ENCODE measurements at places on chromosomes 2 and 18.

- no peak for DNase-seq
Measured at GRCh38 chr2:64943387-64944150, 45.6 kb upstream of the SLC1A4 start.

GRCh38 chr18:48230467-48231113 is 178.6 kb downstream of the ZBTB7C start:
- no peak for DNase-seq

- DNase-seq = no peak
Measured at GRCh38 chr2:189152483-189152882, 27.1 kb downstream of the COL5A2 start.

- no peak for DNase-seq
Measured at GRCh38 chr2:236687296-236687965, 117.8 kb downstream of the ACKR3 start.

DNA sequence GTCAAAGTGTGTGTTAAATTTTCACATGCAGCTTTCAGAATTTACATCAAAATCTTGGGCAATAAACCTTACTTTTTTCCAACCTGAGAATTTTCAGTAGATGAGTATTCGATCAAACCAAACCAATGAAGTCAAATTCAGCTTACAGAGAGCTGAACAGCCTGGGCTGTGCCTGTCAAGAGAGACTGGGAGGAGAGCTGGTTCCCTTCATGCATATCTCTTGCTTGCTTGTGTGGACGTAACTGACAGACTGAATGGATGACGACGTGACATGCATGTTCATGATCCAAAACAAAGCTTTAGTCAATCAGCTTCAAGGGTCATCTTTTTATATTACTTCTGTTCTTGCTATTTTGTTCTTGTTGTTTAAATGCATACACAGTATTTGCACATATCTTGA is 145.2 kb downstream of the GALNT3 start:
- DNase-seq = no peak

DNA sequence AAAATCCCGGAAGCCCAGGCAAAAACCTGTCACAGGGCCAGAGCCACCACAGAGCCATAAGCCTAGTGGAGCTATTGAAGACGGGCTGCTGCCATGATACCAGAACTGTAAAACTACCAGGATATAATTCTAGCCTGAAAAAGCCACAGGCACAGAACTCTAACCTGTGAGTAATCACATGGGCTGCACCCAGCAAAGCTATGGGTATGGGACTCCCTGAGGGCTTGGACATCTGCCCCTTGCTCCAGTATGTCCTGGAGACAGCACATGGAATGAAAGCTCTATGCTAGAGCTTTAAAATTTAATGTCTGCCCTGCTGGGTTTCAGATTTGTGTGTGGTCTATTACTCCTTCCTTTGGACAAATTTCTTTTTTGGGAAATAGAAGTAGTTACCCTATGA is 2183.6 kb upstream of the CELF4 start:
- no peak for DNase-seq

GRCh38 chr2:185780890-185781289 is 42.3 kb downstream of the FSIP2 start:
- no peak for DNase-seq

DNA sequence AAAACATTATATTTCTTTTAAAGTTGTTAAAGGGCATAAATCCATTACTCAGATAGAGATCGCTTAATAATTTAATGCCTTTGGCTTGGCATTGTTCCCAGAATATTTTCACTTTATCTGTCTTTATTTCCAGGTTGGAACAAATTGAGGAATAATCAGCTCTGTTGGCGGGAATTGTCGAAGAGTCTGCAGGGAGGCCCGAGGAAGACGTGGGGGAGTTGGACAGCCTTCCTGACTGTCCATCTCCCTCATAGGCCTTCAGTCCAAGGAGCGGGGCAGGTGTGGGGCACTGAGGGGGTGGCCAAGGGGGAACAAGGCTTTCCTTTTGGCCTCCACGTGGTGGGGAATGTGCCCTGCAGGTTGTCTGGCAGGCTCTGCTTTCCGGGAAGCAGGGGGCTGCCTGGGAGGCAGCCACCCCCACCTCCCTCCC is 179.6 kb downstream of the ZBTB7C start:
- DNase-seq = no peak

- DNase-seq = no peak
Measured at GRCh38 chr2:128455721-128456050, 137.0 kb upstream of the HS6ST1 start.

DNA sequence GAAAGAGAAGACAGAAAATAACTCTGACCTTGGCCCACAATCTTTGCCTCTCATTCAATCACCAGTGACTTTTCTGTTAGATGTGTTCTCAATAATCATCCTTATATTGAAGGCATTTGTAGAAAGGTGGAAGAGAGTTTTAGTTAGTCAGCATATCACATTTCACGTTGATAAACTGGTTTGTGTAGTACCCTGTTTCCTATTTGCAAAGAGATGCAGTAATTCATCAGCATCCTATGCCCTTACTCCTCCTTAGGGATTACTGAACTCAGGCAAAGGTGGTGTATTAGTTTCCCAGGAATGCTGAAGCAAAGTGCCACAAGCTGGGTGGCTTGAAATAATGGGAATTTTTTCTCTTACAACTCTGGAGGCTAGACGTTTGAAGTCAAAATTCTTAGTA is 145.0 kb downstream of the SPP2 start:
- no peak for DNase-seq

DNA sequence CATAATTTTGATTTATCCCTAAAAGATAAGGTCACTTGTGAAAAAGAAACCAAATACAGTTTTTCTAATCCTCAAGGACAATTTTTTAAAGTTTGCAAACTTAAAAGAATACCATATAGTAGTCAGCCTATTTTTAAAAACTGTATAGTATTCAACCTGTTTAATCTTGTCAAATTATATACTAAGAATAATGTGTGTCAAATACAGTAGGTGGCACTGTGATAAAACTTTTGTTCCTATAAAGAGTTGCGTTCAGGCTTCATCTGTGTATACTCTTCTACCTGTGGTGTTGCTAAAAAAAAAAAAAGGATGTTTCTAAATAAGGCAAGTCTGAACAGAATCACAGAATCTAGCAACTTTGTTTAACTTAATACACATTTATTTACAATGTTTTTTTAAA is 68.6 kb downstream of the CCDC138 start:
- DNase-seq = no peak

- no peak for DNase-seq
Measured at GRCh38 chr18:45876161-45876560, 50.7 kb downstream of the SIGLEC15 start.

DNA sequence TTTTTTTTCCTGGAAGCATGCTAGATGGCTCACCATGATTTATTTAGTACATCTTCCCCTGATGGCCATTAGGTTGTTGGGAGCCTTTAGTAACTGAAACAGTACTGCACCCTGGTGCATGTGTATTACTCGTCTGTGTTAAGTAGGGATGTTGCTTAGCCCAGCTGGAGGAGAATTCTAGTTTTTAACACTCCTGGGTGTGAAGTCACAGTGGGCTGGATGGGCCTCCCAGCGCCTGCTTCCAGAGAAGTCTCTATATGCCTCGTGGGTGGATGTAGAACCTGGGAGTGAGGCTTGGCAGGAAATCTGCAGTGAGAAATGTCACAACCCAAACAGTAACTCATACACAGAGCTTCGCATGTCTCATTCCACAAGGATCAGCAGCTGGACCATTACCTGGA is 28.9 kb upstream of the NT5DC4 start:
- DNase-seq = no peak

GRCh38 chr2:146385031-146385430 is 1459.8 kb upstream of the ACVR2A start:
- no peak for DNase-seq

DNA sequence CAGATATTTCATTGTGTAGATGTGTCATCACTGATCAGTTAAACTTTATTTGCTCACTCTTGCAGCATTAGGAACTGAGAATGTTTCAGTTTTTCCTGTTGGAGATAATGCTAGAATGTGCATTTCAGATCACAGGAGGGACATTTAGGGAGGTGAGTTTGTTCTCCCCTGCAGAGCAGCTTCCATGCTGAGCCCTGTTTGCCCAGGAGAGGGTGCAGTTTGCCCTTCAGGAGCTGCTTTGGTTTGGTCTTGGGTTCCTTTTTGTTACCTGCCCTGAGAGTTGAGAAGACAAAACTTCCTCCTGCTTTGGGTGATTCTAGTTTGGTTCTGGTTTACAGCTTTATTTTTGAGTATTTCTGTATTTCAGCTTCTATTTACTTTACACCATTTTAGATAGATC is 49.9 kb downstream of the DGKD start:
- DNase-seq = peak; percentile 60

GRCh38 chr2:240109386-240109785 is 26.7 kb downstream of the COPS9 start:
- no peak for DNase-seq

- no peak for DNase-seq
Measured at GRCh38 chr2:187466129-187466792, 18.2 kb upstream of the CALCRL start.

- DNase-seq = no peak
Measured at GRCh38 chr2:160912276-160912675, 248.0 kb upstream of the TANK start.

GRCh38 chr2:45255563-45255962 is 246.3 kb upstream of the SIX2 start:
- DNase-seq = no peak

- DNase-seq = no peak
Measured at GRCh38 chr2:54641988-54642387, 81.5 kb upstream of the EML6 start.

DNA sequence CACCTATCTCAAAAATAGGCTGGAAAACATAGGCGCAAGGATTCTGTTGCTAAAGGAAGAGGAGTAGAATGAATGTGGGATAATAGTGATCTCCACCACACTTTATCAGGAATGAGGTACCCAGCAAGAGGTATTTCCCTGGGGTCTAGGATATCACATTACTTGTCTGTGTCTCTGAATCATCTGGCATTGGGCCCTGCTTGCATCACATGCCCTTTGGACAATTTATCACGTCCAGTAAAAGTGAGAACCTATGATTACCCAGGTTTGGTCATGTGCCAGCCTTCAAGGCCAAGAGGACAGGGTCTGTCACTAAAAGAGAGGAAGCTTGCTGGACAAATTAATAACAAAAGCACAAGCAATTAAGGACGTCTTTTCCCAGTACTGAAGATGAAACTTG is 11.4 kb upstream of the TRAPPC8 start:
- no peak for DNase-seq

- no peak for DNase-seq
Measured at GRCh38 chr2:180572346-180572745, 408.1 kb upstream of the UBE2E3 start.

DNA sequence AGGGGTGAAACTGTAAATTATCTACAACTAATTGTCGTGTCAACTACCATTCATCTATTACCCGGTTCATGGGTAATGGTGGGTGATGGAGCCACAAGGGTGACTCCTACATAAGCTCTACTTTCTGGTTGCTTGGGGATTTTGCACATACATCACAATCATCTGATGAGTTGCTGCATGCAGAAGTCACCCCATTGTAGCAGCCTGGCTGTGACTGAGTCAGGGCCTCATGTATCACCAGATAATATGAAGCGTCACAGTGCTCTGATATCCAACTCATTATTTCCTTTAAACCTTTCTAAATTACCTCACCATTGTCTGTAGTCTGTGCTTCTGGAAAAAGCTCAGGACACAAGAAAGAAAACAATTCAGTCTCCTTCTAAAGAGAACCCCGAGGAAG is 32.4 kb upstream of the GORASP2 start:
- no peak for DNase-seq

GRCh38 chr2:57434972-57435371 is 611.6 kb upstream of the VRK2 start:
- DNase-seq = no peak

DNA sequence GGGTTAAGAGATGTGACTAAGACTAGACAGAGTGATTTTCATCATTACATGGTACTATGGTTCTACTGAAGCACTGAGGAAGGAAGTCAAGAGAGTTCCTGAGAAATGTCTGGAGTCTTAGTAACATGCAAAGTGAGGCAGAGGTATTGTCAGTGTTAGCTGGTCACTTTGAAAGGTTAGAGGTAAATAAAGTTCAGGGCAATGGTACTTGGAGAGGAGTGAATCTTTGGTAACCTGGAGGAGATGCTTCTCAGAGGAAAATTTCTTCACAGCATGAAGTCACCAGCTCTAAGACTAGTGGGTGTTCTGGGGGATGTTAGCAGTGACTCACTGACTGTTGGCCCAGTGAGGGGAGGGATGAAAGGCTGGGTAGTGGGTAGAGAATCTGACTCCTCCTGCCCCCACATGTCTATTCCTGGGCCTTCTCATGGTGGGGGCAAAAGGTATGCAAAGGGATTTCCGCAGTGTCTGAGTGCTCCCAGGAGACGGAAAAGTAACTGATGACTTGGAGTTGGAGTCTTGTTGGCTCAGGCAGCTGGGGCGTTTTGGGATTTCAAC is 23.3 kb upstream of the IL1RN start:
- peak; percentile 29 for DNase-seq

- DNase-seq = no peak
Measured at GRCh38 chr18:70113511-70113910, 92.0 kb downstream of the RTTN start.

- no peak for DNase-seq
Measured at GRCh38 chr2:216687646-216688045, 7.7 kb downstream of the IGFBP5 start.

DNA sequence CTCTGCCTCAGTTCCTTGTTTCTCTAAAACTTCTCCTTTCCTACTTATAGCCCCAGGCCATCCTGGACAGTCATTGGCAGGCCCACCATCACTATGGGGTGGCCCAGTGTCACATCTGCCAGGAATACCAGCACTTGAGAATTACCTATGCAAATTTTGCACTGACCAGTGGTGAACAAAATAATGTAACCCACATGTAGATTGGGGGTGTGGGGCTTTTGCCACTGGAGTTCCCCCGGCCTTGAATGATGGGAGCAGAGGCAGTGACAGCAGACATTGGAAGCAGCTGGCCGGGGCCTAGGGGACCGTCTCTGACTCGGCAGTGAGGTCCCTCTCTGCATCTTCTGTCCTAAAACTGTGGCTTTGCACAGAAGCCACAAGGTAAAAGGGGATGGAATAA is 24.9 kb upstream of the DNMT3A start:
- no peak for DNase-seq

DNA sequence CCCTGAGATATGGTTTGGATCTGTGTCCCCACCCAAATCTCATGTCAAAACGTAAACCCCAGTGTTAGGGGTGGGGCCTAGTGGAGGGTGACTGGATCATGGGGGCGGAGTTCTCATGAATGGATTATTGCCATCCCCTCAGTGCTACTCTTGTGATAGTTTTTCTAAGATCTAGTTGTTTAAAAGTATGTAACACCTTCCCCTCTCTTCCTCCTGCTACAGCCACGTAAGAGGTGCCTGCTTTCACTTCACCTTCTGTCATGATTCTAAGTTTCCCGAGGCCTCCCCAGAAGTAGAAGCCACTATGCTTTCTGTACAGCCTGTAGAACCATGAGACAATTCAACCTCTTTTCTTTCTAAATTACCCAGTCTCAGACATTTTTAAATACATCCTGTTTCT is 16.9 kb downstream of the PUM2 start:
- no peak for DNase-seq

Measured in activated CD4-positive, alpha-beta T cell treated with anti-CD3 and anti-CD28 coated beads for 4 hours (primary cell).